ENCODE measurements at places on chromosomes 3 and 15.

DNA sequence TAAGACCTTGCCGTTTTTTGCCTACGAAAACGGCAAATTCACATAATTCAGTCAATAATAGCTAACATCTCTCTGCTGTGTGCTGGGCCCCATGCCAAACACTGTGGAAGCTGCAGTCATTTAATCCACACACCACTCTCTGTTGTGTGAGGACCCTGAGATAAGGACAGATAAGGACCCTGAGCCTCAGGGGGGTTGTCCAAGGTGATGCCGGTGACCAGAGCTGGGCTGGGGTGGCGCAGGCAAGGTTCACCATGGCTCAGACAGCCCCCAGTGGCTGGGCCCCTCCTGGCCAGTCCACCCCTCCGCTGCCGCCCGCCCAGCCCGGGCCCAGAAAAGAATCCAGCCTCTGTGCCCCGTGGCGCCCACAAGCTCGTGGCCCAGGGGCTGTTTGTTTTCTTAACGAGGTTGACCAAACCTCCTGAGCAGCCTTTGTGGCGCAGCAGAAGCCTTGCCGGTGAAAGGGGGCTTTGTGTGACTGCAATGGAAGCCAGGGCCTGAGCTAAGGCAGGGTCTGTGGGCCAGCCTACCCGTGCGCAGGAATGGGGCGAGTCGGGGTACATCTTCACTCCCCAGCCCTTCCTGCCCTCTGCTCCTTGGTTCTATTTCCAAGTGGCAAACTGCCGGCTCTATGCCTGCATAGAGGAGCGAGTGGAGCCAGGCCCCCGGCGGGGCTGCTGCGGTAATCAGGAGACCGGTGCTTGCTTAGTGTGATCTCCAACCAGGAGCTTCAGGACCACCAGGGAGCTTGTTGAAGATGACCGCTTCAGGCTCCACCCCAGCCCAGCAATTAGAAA lies 4.4 kb upstream of the SNX22 start:
- DNase-seq: no peak

- DNase-seq: no peak
Measured at GRCh38 chr15:77070180-77070494, 772 bp downstream of the TSPAN3 start.

DNA sequence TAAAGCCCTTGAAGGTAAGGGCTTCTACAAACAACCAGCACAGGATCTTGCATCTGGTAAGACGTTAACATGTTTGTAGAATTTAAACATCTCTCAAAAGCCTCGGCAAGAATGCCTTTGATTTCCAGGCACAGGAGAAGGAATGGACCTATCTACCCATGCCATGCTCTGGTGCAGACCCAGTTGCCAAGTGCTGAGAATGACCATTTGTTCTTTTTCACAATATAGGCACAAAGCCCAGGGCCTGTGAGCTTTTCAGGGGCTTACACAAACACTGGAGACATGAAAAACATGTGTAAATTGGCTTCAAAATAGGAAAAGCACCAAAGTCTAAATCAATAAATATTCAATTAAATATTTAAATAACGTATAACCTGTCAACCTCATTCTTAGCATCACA lies 266.9 kb upstream of the TTC14 start:
- DNase-seq: no peak

DNA sequence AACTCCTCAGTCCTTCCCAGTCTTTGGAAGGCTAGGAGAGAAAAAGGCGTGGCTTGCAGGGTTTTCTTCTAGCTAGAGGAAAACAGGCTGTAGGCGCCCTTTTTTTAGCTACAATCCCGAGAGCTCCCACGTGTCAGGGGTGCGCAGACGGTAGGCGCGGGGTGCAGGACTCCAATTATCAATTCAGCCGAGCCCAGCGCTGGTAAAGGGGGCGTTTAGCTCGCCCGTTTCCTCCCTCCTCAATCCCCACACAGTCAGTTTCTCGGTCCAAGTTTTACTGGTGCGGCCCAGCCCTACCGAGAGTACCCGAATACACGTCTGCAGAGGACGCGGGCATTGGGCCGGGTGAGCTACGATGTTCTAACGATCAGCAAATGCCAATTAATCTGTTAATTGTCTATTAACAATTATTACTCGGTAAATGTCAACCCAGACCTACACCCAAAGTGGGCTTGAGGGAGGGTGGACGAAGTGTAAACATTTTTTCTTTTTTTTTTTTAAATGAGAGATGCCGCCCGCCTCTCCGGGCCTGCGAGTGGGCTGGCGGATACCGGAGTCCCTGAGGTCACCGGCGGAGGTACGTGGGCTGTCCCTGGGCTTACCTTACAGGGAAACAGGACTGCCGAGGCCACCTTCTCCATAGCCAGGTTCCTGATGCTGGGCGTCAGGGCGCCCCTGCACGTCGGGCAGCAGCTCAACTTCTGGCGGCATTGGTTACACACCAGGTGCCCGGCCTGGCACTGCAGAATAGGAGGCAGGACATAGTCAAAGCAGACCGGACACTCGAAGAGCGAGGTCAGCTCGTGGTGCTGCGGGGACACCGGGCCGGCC lies 923 bp downstream of the SIAH2 start:
- DNase-seq: no peak

- DNase-seq: no peak
Measured at GRCh38 chr3:187804120-187804744, 59.0 kb upstream of the BCL6 start.

DNA sequence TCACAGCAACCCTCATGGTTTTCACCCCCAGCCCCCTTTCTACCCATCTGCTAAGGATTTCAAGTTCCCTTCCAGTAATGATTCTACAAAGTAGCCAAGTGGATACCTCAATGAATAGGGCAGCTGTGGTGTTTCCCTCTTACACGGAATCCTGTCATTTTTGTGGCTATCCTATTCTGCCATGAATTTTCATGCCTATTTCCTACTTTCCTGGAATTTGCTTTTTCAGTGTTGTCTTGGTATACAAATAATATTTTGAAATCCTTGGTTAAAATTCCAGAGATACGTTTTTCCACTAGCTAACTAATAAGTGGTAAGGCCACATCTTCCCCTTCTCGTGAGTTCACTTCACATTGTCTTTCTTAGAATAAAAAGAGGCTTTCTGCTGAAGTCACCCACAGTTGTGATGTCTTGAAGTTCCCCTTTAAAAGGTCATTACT lies 7.5 kb downstream of the ADPRH start:
- DNase-seq: no peak

- no peak for DNase-seq
Measured at GRCh38 chr15:74982183-74982582, 13.2 kb upstream of the SCAMP5 start.

GRCh38 chr15:56984681-56985481 lies 66.4 kb downstream of the TCF12 start:
- DNase-seq: no peak

Data from GM13976 (cell line).